ENCODE measurements at places on chromosomes 1 and 21. TPM values are rescaled to one million over a fixed set of nuclear protein-coding genes. Genes with fewer than 3 reads are reported as not detected.

S100A16 gene
- total RNA-seq, result 62.7 TPM

DNA sequence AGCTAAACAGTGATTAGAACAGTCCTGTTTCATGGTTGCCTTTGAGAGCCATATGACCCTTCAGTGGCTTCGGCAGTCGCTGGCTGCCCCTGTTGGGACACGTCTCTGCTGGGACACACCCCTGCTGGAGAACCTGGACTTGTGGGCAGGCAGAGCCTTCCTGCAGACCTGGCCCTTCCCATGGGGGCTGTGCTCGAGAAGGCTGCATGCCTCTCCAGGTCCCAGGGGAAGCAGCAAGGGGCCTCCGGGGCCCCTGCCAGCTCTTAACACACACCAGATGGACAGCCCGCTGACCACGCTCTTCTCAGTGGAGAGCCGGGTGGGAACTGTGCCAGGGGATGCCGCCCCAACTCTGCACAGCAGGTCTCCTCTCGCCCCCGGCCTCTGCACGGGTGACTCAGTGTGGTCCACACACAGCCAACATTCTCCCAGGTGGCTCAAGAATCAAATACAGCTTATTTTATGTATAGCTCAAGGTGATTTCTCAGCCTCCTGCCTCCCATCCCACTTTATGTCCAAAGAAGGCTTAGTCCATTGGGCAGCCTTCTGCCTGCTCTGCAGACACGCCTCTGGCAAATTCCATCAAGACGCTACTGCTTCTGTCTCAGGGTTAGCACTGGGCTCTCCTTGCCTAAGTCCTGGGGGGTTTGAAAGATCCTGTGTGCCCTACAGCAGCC lies 450.8 kb downstream of the KIF26B start:
- DNase-seq, result no peak

AIM2 gene
- total RNA-seq, result not detected

CCDC181 gene
- total RNA-seq, result 0.37 TPM

CD1D gene
- 2.0 TPM for total RNA-seq

GRCh38 chr1:151825204-151825603 lies 6.4 kb downstream of the RORC start:
- DNase-seq, result no peak

DNA sequence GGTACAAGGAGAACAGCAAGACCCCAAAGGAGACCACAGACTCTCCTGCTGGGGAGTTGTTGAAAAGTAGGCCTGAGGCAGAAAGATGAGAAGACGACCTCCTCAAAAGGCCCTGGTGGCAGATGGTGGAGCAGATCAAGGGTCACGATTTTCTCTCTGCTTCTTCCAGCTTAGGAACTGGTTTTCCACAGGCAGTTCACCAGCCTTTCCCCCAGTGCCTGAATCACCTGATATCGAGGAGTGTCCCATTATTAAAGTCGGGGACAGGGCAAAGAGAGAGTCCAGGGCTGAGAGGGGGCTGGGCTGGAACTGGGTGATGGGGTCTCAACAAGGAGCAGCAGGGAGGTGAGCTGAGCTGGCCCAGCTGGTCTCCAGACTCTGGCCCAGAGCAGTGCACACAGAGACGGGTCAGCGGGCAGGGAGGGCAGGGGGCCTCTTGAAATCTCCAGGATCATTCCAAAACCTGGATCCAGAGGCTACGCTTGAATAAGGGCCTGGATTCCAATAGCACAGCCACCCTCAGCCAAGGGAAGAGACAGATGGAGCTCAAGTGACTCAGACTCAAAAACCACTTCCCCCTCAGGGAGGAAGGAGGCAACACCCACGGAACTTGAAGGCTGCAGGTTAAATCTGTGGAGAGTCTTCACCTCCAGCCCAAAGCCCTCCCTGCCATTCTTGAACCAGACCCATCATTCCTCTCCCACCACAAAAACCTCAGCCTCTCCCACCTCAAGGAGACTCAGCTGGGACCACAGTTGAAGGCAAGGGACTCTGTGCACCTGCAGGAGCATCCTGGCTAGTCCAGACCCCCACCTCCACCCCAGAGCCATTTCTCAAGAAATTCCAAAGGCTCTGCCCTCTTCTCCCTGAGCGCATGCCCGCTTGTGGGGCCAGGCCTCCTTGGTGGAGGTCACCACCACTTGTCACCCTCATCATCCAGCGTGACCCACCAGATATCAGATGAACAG lies at the start of gene S100A5:
Gene S100A5, minus strand, starts transcription at position 541 of the 968 bp plus-strand sequence. CDS start 743 bp downstream, outside the sequence.
- DNase-seq, result no peak

DNA sequence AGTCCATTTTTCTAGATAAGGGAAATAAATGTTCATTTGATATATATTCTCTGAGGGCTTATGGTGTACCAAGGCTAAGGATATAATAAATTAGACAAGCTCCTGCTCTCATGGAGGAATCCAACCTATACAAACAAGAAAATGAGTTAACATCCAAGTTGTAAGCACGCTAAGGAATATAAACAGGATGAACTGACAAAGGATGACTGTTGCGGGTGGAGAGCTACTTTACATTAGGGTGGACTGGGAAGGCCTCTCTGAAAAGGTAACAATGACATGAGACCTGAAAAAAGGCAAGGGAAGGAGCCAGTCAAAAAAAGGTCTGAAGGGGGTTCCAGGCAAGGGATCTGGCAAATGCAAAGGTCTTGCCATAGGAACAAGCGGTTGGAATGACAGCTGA lies 3.1 kb downstream of the BCAR3 start:
- no peak for DNase-seq

GRCh38 chr1:15483971-15484370 lies 8.1 kb downstream of the CELA2B start:
- DNase-seq, result no peak

GRCh38 chr1:232786845-232787455 lies 18.3 kb upstream of the MAP10 start:
- no peak for DNase-seq

LCE3D gene
- not detected for total RNA-seq

- DNase-seq, result no peak
These were observed 1.3 kb downstream of the AGRN start for GRCh38 chr1:1021010-1021919.

NCAM2 gene
- total RNA-seq, result 1.8 TPM

GRCh38 chr1:153939476-153939875 lies 7.0 kb downstream of the DENND4B start:
- no peak for DNase-seq

SLC22A15 gene
- 3.9 TPM for total RNA-seq

DNA sequence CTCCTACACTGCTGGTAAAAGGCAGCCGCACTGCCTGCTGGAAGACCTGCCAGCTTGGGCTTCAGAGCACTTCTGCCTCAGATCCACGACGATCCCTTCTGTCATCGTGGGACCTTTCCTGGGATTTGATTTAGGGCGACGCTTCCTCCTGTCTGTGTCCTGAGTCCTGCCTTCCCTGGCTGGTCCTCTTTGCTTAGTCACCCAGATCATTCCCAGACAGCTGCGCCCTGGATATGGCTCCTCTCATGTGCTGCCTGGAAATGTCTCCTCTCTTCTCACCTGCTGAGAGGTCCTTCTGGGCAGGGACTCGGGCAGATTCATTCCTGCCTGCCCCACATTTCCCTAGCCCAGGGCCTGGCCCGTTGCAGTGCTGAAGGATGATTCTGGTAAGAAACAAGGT lies 72.4 kb upstream of the POU3F1 start:
- no peak for DNase-seq

NT5C1A gene
- 4.6 TPM for total RNA-seq

All from right atrium auricular region (tissue), 2 donors.